Thoracic aorta (tissue), 2 donors: ENCODE measurements at places on chromosomes 3 and 15. TPM values are rescaled to one million over a fixed set of nuclear protein-coding genes. Genes with fewer than 3 reads are reported as not detected.

Gene TTC14
- total RNA-seq: 43.1 TPM

Gene GOLGA8S
- total RNA-seq: 0.42 TPM

Gene PGBD4
- 0.27 TPM for total RNA-seq

Gene CCR2
- 0.41 TPM for total RNA-seq

DNA sequence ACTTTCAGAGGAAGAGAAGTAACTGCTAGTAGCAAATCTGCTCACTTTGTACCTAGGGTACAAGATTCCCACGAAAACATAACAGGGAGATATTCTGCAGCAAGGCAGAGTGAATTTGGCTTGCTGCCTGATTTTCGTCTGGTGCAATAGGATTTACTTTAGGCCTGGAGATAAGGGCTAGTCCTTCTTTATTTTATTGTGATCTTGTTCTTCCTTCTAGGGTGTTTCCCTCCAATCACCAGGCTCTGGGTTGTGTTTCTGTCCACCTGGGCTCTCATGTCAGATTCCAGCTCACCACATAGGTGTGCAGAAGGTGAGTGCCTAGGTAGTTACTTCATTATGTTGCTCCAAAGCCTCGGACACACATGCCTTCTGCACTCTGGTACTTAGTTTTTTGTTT lies 211.8 kb upstream of the RGMA start:
- H3K4me3 ChIP-seq: no peak overlapping the region
- H3K27me3 ChIP-seq: no peaks in the 10 kb centered on the region

GRCh38 chr3:5423076-5423475 lies 235.6 kb downstream of the EDEM1 start:
- no peak overlapping the region for H3K4me3 ChIP-seq
- H3K27me3 ChIP-seq: no peaks in the 10 kb centered on the region
- no peak for DNase-seq
- no peak overlapping the region for H3K27ac ChIP-seq

DNA sequence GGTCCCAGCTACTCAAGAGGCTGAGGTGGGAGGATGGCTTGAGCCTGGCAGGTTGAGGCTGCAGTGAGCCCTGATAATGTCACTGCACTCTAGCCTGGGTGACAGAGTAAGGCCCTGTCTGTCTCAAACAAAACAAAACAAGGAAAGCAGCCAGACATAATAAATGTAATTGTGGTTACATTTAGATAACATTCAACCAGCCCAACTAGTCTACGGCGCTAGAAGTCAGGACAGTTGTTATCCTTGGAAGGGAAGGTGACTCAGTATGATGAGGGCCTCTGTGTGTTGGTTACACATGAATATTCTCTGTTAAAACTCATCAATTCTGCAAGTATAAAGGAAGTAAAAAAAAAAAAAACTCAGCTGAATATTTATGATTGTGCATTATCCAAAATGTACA lies 27.0 kb upstream of the CSPG5 start:
- H3K4me3 ChIP-seq: no peak overlapping the region
- H3K27me3 ChIP-seq: no peaks in the 10 kb centered on the region

GRCh38 chr15:66505430-66505811 lies 295 bp downstream of the ZWILCH start:
- H3K4me3 ChIP-seq: peak overlapping the region; percentile 95
- peaks cover 27% of the 10 kb centered on the region for H3K4me1 ChIP-seq
- no peaks in the 10 kb centered on the region for H3K27me3 ChIP-seq
- peak overlapping the region; percentile 92 for H3K27ac ChIP-seq

DNA sequence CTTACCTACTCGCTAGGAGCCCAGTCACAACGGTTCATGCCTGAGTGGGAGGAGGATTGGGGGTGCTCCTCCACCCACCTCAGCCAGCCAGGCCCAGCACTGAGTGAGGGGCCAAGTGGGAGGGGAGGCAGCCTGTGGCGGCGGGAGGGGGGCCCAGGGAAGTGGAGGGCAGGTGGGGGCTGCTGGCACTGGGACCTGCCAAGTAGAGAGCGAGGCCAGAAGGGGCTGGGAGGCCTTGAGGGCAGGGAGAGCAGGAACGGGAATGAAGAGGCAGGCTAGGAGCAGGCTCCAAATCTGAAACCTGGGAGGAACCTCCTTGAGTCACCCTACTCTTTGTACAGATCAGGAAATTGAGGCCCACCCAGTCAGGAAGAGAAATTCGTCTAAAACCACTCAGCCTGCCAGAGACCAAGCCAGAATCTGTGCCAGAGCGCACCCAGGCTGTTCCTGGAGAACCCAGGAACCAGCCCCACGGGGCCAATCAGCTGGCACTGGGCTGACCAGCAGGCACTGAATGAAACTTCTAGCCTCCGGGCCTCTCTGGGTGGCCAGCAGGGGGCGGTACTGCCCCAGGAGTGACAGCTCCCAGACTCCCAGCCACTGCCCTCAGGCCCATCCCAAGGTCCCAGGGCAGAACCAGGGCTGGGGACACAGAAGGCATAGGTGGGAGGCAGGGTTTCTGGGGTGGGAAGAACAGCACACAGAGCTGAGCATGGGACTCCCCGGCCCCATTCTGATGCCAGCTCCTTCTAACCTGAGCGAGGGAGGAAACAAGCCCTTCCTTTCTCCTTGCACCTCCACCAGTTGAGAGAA lies 14.8 kb upstream of the CYP11A1 start:
- H3K27me3 ChIP-seq: no peaks in the 10 kb centered on the region
- H3K27ac ChIP-seq: no peak overlapping the region
- H3K4me3 ChIP-seq: no peak overlapping the region
- H3K36me3 ChIP-seq: no peaks in the 10 kb centered on the region

- H3K4me1 ChIP-seq: peaks cover 10% of the 10 kb centered on the region
- H3K4me3 ChIP-seq: no peak overlapping the region
- H3K36me3 ChIP-seq: no peaks in the 10 kb centered on the region
- peak; percentile 4 for DNase-seq
- no peaks in the 10 kb centered on the region for H3K27me3 ChIP-seq
Measured at GRCh38 chr3:115245438-115245837, 98.3 kb upstream of the ZBTB20 start.

- H3K27ac ChIP-seq: no peak overlapping the region
- H3K4me3 ChIP-seq: no peak overlapping the region
- no peaks in the 10 kb centered on the region for H3K36me3 ChIP-seq
- H3K4me1 ChIP-seq: no peaks in the 10 kb centered on the region
- H3K27me3 ChIP-seq: no peaks in the 10 kb centered on the region
- DNase-seq: no peak
Measured at GRCh38 chr15:31857194-31857593, 173.1 kb upstream of the CHRNA7 start.

GRCh38 chr3:79766496-79767193 lies 1.2 kb downstream of the ROBO1 start:
- no peaks in the 10 kb centered on the region for H3K36me3 ChIP-seq
- H3K4me1 ChIP-seq: no peaks in the 10 kb centered on the region
- no peak for DNase-seq
- H3K27ac ChIP-seq: no peak overlapping the region
- peak overlapping the region; percentile 44 for H3K4me3 ChIP-seq

DNA sequence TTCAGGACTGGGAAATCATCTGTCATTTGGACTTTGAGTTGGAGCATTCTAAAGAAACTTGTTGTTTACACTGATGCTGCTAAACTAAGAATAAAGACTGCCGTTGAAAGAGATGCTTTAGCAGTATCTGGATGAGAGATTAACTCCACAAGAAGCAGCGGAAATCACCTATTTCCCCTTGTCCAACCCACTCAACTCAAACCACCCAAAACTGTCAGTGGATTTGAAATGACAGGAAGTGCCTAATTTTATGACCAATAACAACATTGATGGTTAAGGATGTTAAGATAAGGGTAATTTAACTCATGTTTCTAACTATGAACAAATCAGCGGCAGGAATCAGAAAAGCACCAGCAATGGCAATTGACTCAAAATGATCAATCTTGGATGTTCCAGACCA lies 110.8 kb upstream of the NR2F2 start:
- no peaks in the 10 kb centered on the region for H3K4me1 ChIP-seq
- H3K4me3 ChIP-seq: no peak overlapping the region
- H3K27me3 ChIP-seq: no peaks in the 10 kb centered on the region
- H3K27ac ChIP-seq: no peak overlapping the region
